ENCODE measurements at places on chromosomes 7 and 10.
A peak's percentile ranks its signal among the peaks of the same experiment; 100 is the strongest.

- no peak for DNase-seq
Observed at GRCh38 chr7:50431316-50431715, 18.8 kb downstream of the FIGNL1 start.

- no peak for DNase-seq
Observed at GRCh38 chr7:50588937-50589336, 23.7 kb upstream of the DDC start.

- DNase-seq = no peak
Observed at GRCh38 chr7:42203336-42203735, 33.7 kb downstream of the GLI3 start.

GRCh38 chr10:127976701-127977356 is 69.9 kb downstream of the PTPRE start:
- no peak for DNase-seq

GRCh38 chr7:6637544-6638229 is 569 bp downstream of the ZNF316 start:
- peak; percentile 66 for DNase-seq

- no peak for DNase-seq
Observed at GRCh38 chr10:124494046-124494807, 32.6 kb downstream of the LHPP start.
